ENCODE measurements at places on chromosomes 7 and 10. TPM values are rescaled to one million over a fixed set of nuclear protein-coding genes. Genes with fewer than 3 reads are reported as not detected.

The SPDYE11 gene
- not detected for total RNA-seq

- no peak for DNase-seq
Measured at GRCh38 chr10:15363031-15363430, 8.1 kb downstream of the FAM171A1 start.

GRCh38 chr10:102678842-102679289 lies 34.6 kb downstream of the TRIM8 start:
- DNase-seq: no peak

DNA sequence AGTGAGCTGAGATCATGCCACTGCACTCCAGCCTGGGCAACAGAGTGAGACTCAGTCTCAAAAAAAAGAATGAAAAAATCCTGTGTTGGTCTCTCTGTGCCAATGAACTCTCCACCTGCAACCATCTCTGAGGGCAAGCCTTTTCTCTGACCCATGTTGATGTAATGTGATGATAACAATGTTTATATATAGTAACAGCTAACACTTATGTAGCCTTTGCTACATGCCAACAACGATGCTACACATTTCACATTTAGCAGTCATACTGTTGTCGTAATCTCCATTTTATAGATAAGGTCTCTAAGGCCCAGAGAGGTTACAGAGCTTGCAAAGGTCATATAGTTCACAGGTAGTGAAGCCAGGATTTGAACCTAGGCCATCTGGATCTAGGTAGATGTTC lies 11.5 kb downstream of the COX15 start:
- no peak for DNase-seq

- no peak for DNase-seq
Measured at GRCh38 chr10:728603-729002, 39.1 kb upstream of the DIP2C start.

The CD36 gene
- 6.8 TPM for total RNA-seq

The ADAMTS14 gene
- total RNA-seq: not detected

The RAB11FIP2 gene
- total RNA-seq: 23.6 TPM

The WDFY4 gene
- 2.4 TPM for total RNA-seq

GRCh38 chr10:52617346-52617745 lies 155.2 kb downstream of the MBL2 start:
- no peak for DNase-seq

DNA sequence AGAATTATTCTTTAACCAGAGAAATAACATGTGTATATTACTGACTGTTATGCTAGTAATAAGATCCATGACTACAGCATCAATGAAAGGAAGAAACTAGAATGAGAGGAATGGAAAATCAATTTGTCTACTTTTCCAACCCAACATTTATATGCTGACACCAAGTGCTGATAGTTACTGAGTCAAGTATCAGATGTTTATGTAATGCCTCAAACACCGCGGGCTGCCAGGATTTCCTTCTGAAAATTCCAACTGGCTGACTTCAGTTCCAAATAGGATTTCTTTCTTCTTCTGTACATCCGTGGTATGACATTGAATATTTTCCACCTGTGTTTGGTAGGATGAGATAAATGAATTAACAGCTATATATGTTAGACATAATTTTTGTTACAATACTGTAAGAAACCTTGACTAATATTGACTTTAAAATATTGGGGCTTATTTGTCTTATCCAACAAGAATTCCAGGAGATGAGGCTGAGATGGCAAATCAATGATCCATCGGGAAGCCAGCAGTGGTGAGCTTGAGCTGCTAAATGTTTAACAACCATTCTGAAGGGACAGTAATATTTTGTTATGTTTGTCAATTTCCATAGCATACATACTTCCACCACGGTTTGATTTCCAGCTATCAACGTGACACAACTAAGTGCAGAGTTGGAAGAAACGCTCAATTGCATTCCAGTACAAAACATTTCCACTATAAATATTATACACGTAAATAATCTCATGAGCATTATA lies 435.2 kb upstream of the AUTS2 start:
- DNase-seq: no peak

DNA sequence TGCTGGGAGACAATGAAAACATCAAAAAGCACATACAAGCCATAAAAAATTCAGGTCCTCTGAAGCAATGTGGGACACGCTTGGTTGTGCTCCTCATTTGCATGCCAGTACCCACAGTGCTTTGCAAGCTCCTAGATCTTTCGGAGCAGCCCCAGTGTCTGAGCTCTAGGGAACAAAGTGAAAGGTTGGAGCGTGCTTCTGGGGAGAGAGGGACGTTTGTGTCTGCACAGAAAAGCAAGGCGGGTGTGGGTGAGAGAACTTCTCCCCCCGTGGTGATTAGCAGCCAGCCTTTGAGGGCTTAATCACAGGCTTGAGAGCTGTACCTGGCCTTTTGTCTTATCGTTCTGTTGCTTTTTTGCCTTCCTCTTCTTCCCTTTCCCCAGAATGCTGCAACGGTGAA lies 76.7 kb upstream of the HABP2 start:
- no peak for DNase-seq

The ZP3 gene
- total RNA-seq: 1.3 TPM

GRCh38 chr7:35026150-35026549 lies 11.1 kb downstream of the DPY19L1 start:
- DNase-seq: no peak

The SFMBT2 gene
- 52.4 TPM for total RNA-seq

The RARRES2 gene
- not detected for total RNA-seq

DNA sequence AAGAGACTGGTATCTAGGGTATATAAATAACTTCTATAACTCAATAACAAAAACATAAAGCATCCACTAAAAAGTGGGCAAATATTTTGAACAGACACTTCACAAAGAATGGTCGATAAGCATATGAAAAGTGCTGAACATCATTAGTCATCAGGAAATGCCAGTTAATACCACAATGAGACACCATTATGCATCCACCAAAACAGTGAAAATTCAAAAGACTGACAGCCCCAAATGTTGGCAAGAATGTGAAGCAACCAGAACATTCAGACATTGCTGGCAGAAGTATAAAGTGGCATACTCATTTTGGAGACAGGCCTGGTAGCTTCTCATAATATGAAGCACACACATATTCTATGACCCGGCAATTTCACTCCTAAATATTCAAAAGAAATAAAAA lies 26.5 kb upstream of the GSAP start:
- no peak for DNase-seq

DNA sequence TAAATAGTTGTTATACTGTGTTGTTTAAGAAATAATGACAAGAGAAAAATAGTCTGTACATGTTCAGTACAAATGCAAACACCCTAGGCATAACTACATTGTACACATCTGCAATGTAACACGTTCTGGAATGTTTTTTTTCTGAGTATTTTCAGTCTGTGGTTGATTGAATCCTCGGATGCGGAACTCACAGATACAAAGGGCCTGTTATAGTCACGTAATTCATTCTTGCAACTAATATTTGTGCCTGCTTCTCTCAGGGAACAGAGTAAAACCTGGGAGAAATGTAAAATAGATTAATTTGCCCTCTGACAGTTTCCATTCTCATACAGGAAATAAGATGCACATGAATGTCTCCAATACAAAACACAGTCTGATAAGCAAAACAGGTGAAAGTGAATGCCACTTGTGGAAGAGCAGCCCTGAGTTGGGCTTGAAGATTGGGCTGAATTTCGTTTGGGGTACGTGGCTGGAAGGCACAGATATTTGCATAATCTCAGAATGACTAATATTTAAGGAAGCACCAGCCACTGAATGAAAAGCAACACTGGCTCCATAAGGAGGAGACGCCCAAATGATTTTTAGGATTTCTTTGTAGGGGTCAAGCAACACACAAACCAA lies 19.1 kb downstream of the DENND2A start:
- DNase-seq: no peak

GRCh38 chr10:11425676-11426075 lies 185.8 kb downstream of the USP6NL start:
- no peak for DNase-seq

DNA sequence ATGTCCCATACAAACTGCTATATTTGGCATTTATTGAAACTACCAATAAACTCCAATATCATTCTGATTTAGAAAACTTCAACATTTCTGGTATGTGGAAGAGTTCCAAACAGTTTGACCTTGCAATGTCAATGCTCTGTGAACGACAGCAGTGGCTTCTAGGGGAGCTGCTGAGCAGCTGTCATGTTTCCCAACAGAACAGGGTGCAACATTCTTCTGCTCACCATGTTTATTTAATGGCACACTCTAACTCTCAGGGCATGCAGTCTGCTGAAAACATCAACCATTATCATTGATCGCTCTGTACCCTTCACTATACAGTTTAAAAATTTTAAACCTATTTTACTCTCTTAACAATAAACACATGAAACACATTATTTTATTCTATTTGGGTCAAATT lies 25.9 kb downstream of the LMOD2 start:
- no peak for DNase-seq

DNA sequence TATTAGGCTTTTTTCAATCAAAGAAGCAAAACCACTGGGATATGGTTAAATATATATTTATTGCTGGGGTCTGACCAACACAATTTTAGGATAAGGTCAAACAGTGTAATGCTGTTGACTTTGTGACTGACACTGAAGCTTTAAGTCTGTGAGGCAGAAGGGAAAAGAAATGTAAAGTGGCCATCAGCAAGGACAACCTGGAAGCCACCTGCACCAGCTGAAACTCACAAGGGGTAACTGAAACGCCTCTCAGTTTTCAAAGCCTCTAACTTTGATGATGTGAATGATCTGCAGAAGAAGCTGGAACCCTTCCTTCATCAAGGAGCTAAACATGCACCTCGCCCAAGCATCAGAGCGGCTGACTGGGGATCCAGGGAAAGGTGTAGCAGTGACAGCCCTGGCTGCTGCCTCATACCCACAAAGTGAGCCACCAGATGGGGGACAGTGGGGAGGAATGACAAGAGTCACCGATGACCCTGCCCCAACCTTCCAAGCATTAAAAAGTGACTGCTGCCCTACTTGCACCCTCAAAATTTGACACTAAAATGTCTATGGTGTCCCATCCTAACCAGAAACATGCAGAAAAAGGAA lies 284.9 kb upstream of the CNTNAP2 start:
- DNase-seq: no peak
